ENCODE measurements at places on chromosomes 5 and 9.

DNA sequence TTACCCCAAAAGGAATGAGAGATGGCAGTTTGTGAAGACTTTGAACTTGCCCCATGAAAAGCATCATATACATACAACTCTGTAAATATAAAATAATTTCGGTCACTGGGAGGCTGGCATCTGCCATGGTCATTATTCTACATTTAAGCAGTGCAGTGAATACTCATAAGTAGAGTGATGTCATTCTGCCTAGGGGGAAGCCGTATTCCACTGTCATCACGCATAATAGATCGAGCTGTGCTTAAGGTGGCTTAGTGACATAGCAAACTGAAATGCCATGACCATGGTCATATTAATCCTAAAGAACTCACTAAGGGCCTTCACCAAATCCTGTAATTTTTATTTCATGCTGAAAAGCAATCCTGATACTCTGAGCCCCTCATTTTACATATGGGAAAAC, 42.4 kb upstream of the NR4A3 start:
- no peak for DNase-seq

- no peak for DNase-seq
These were observed 189.4 kb downstream of the COMMD10 start for GRCh38 chr5:116274251-116274650.

DNA sequence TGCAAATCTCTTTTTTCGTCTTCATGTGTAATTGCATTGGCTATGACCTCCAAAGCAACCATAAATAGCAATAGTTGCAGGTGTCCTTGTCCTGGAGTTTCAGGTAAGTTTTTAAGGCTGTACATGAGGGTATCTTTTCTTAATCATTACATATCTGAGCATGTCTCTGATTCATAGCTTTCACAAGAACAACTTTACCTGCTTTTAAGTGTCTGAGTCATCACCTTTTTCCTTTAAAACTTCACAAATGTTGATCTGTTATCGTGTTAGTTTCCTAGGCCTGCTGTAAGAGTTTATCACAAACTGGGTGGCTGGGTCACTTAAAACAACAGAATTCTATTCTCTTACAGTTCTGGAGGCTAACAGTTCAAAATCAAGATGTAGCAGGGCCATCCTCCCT, 13.8 kb downstream of the GARNL3 start:
- DNase-seq, result no peak

DNA sequence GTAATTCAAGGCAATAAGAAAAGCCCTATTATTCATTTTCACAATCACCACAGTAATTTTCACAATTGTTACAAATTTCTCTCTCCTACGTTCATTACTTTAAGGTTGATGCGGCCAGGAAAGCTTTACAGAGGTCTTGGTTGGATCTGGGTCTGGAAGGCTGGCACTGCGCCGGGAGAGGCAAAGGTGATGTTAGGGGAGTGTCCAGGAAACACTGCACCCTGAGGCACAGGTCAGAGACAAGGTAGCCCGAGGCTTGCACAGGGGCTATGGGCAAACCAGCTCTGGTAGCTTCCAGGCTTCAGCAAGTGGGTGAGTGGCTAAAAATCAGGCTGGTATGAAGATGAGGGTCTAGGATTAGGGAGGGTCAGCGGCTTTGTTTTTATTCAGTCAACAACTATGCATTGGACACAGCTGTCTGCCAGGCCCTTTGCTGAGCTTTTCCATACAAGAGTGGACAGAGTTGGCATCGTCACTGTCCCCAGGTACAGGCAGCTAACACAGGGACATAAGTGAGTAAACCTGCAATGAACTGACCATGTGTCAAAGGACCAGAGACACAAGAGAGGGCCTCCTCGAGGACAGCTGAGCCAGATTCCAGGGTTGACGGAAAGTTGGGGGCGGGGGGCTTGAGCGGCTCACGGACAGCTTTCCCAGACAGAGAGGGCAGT, 12.4 kb upstream of the TENT4A start:
- no peak for DNase-seq

GRCh38 chr5:35861718-35862117, 5.0 kb downstream of the IL7R start:
- DNase-seq, result no peak

DNA sequence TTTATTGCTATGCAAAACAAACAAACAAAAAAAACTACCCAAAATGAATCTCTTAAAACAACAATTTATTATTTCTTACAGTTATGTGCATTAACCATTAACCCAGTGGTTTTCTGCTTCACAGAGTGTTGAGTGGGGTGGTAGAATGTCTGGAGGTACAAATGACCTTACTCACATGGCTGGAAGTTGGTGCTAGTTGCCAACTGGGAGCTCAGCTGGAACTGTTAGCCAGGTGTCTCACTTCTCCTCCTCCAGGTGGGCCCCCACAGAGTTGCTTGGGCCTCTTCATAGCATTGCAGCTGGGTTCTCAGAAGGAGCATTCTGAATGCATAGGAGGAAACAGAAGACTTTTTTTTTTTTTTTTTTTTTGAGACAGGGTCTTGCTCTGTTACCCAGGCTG, 10.5 kb upstream of the B4GALT1 start:
- DNase-seq, result no peak

DNA sequence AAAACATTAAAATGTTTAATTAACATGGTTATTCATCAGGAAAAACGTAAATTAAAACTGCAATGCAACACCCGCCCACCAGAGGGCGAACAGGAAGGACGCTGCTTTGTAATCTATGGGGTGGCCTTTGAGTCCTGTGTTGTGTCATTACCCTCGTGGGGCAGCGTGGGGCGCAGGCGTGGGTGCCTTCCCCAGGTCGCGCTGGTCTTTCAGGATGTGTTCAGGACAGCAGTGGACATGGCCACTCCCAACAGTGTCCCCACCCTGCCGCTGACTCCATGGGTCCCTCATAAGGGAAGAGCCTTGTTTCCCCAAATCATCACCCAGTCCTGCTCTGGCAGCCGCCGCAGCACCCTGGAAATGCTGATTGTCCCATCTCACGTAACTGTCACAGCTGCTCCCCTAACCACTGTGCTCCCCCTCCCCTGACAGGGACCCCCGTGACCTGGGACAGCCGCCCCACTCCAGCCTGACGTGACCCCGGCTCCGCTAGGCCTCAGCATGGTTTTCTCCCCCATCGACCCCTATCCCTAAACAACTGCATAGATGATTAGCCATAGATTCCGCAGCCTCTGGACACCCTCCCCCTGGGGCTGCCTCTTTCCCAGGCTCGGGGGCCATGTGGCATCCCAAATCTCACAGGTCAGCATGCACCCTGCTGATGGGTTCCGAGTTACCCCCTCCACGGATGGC, 36.4 kb downstream of the GLT6D1 start:
- peak; percentile 43 for DNase-seq

DNA sequence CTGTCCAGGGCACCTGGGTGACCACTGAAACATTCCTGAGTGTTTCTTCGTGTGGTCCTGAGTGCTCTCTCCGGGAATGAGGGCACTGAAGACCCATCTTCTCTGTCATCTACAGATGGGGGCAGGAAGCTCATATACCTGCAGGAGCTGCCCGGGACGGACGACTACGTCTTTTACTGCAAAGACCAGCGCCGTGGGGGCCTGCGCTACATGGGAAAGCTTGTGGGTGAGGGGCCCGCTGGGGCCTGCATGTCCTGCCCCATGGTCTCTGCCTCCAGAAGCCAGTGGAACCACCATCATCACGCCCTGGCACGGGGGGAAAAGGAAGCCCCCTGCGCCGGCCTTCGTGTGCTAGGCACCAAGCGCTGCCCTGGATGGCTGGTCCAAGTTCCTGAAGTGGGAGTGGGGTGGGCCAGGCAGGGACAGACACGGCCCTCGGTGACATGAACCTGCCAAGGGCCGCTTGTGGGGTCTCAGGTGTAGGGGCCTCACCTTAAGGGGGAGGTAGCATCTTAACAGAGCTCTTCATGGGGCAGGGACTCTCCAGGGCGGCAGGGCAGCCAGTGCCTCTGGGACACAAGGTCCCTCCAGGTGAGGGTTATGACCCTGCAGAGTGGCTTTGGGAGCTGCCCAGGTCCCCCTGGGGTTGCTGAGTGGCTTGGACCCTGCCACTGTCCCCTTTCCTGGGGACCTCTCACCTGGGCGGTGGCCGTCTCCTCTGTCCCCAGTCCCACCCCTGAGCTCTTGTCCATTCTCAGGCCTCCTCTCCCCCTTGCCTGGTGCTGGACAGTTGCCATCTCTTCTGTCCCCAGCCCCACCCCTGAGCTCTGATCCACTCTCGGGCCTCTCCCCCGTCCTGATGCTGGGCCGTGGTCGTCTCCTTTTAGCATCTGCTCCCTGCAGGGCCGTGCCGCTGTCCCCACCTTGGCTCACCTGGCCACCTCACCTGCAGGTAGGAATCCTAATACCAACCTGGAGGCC, 2.1 kb downstream of the OBP2A start:
- DNase-seq, result no peak

GRCh38 chr9:100125910-100126309, 26.9 kb downstream of the INVS start:
- no peak for DNase-seq

- peak; percentile 49 for DNase-seq
These were observed 63.4 kb downstream of the AUH start for GRCh38 chr9:91298311-91298710.

DNA sequence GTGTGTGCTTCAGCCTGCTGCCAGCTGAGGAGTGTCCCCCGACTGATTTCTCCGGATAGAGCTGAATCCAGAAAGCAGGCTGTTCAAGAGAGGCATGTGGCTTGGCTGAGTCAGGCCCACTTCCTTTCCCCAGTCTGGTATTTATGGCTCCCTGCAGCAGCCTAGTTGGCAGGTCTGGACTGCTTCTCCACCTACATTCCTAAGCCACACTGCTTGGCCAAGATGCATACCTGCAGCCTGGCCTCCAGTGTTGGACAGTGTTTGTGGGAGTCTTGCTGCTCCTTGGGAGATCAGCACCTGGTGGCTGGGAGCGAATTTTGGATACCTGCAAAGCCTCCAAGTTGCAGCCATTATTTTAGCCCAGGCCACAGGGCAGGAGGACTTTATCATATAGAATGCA, 670.8 kb downstream of the ACTL7B start:
- no peak for DNase-seq

GRCh38 chr9:12060811-12061210, 632.4 kb upstream of the TYRP1 start:
- no peak for DNase-seq

DNA sequence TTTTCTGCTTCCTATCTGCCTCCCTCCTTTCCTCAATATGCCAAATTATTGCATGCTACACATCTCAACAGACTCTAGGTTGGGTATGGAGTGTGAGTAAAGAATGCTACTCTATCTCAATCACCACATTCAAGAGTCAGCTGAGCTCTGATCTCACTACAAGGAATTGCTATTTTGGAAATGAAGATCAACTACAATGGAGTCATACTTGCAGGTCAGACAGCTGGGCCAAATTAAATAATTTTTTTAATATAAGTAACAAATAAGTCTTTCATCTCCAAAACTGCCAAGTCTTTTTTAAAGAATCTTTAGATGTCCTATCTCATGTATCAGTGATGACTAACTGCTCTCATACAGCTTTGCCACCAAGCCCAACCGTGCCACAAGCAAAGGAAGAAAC, 64.0 kb downstream of the DEPDC1B start:
- DNase-seq, result no peak

DNA sequence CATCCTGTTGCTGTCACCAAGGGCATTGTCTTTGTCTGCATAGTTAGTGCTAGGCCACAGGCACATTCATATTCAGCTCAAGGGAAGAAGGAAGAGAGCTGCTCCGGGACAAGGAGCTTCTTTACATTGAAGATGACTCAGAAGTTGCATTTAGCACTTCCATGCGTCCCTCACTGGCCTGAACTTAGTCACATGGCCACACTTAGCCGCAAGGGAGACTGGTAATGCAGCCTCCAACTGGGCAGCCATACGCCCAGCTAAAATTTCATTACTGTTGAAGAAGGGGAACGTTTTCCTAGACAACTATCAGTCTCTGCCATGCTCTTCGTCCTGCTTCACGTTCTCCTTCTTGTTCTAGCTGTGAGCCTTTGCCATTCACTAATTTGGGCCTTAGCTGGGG, 20.0 kb downstream of the ACTL7B start:
- DNase-seq, result peak; percentile 84

- no peak for DNase-seq
These were observed 468.2 kb upstream of the MEF2C start for GRCh38 chr5:89351222-89351621.

- no peak for DNase-seq
These were observed 464.3 kb upstream of the PAPPA start for GRCh38 chr9:115689331-115689730.

- no peak for DNase-seq
These were observed 64.0 kb downstream of the SHB start for GRCh38 chr9:38004809-38005560.
